ENCODE measurements at places on chromosomes 5 and 9.

- no peak for DNase-seq
Observed at GRCh38 chr9:90702441-90702955, 59.9 kb upstream of the DIRAS2 start.

DNA sequence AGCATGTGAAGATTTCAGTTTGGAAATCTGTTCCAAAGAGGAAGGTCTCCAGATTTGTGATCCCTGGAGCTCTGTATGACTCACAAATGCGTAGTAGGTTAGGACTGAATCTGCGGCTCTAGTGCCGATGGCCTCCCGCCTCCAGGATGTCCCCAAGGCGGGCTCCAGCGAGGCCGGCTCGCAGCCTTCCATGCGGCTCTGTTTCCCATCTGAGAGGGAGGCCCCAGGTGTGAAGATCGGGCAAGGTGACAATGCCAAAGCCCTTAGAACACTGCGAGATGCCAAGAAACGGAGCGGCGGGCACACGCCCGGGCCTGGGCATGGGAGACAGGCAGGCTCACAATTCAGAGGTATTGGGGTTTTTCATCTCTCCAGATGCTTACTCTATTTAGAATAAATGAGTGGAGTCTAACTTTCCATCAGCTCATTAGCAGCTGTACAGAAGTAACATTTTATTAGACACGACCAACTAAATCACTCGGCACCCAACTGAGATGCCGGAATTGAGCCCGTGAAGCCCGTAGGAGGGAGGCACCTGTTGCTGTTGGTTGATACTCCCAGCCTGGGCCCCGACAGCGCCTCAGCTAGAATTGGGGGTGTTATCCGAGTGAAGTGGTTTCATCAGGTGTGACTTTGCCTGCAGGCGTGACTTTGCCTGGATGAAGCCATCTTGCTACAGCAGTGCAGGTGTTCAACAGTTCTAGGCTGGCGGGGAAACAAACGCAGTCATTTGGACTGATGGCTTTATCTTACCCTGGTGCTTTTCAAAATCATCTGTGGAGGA is 7.4 kb upstream of the MRPS2 start:
- DNase-seq: no peak

DNA sequence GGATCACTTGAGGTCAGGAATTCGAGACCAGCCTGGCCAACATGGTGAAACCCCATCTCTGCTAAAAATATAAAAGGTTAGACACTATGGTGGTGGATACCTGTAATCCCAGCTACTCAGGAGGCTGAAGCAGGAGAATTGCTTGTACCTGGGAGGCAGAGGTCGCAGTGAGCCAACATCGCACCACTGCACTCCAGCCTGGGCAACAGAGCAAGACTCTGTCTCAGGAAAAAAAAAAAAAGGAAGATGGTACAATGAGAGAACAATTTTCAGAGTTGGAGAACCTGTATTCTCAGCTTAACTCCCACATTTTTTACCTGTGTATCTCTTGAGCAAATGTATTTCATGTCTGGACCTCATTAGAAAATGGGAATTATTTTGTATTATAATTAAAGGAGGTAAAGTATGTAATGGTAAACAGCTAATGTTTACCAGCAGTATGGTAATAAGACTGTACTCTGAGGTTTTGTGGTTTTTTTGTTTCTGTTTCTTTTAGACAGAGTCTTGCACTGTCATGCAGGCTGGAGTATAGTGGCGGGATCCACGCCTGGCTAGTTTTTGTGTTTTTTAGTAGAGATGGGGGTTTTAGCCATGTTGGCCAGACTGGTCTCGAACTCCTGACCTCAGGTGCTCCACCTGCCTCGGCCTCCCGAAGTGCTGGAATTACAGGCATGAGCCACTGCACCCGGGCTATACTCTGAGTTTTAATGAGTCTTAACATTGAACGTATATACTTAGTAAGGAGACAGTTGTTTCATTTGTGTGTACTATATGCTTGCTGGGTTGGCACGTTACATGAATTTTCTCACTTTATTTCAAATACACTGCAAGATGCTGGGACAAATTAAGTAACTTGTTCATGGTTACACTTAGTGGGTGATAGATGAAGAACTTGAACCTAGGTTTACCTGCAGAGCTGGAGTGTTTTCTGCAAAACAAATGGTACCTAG is 16.2 kb downstream of the UHRF2 start:
- peak; percentile 52 for DNase-seq

DNA sequence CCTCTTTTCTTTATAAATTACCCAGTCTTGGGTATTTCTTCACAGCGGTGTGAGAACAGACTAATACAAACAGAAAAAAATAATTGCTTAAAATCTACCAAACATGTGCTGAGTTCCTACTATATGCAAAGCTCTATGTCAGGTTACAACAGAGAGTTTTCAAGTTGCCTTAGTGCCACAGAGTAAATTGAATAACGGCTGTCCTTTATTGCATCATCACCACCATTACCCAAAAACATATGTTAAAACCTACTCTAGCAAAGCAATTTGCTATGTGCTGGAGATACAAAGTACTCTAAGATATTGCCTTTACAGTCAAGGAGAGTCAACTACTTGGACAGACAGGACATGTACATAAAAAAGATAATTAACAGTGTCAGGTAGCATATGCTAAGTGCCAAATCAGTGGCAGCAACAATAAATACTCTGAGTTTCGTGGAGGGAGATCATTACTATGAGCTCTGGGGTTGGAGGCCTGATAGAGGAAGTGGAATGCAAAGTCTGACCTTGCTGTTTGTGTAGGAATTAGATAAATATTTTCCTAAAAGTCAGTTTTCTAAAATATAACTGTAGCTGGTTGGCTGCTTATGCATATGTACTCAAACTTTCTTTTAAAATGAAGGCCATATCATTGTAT is 1058.7 kb upstream of the WWC1 start:
- DNase-seq: no peak

GRCh38 chr5:151758141-151758429 is 346 bp downstream of the ATOX1 start:
- no peak for DNase-seq

- DNase-seq: no peak
Observed at GRCh38 chr9:15372455-15372854, 50.2 kb upstream of the SNAPC3 start.

- DNase-seq: no peak
Observed at GRCh38 chr9:87887661-87888480, 5.2 kb downstream of the SPATA31E1 start.

DNA sequence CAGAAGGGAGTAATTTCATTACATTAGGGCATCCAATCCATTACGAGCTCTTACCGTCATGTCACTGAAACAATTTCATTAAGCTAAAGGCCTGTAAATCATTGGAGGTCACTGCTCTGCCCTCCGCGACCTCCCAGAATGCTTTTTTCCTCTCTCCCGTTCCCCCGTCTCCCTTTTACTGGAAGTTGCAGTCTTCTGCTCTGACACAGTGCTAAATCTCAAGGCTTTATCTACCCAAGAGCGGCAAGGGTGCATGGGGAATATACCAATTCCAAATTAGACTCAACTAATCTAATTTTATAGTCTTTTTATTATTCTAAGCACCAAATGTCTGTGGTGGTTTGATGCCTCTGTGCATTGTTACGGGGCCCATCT is 265.7 kb upstream of the PANK3 start:
- DNase-seq: no peak

DNA sequence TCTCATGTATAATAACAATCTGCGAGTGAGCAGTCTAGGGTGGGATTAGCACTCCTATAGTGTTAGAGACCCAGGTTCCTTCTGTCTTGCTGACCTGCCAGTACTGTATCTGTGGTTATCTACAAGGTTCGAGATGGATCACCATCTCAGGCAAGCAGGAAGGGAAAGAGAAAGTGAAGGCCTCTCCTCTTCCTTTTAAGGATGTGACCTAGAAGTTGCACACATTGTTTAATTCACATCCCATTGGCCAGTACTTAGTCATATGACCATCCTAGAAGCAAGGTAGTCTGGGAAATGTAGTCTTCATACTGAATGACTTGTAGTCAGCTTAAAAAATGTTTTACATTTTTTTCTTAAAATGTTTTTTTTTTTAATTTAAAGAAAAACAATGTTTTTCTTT is 168.6 kb downstream of the CARTPT start:
- peak; percentile 94 for DNase-seq

GRCh38 chr5:9596824-9597223 is 33.3 kb downstream of the TAS2R1 start:
- DNase-seq: no peak

GRCh38 chr9:134177624-134178393 is 13.4 kb upstream of the RNU6ATAC start:
- no peak for DNase-seq

DNA sequence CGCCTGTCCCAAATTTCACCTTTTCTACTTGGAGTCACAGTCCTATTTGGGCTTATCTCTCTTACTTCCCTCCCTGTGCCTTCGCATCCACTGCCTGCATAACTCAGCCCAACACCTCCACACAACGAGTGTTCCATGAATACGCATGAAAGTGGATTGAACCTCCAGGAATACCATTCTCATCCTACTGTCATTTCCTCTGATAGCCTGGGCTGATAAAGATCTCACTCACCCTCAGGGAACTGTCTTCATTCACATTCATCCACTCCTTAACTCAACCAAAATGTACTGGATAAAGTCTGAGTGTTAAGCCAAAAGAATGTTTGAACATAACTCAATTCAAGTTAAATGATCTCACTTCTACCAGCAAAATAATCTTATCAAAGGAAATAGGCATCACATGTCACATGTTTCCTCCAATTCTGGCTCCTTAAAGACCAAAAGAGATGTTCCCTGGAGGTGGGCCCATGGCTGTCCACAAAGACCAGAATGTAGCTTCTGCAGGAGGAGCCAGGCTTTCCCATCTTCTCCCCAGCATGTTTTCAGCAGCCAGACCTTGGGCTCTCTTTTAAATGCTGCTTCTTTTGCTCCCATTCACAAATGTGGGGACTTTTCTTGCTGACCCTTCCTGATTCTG is 28.4 kb upstream of the TRIO start:
- peak; percentile 24 for DNase-seq

DNA sequence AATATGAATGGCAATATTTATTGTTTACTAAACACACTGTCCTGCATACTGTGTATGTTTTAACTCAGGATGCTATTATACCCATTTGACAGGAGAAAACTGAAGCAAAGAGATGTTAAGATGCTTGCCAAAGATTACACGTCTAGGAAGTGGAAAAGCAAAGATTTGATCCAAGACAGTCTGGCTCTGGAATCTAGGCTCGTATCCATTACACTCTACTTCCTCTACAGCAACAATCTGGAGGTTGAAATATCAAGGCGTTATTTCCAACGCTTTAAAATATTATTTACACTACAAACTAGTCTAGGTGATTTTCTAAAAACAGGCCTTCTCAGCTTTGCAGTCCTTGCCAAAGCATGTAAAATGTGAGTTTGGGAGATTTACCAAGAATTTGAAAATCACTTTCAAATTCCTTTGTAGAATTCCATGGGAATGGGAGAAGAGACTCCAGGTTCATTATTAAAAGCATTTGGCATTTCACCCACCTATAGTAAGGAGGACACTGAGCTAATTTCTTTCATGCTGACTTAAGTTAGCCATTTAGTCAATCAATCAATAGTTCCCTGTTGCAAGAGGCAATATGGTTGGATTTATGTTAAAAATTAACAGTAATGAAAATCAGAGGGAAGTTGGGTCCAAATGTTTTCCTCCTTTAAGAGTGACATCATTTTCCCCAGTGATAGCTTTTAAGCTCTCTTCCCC is 356.3 kb upstream of the SMARCA2 start:
- no peak for DNase-seq

Data from amniotic epithelial cell (primary cell).